ENCODE measurements at places on chromosomes 2 and 18. TPM values are rescaled to one million over a fixed set of nuclear protein-coding genes. Genes with fewer than 3 reads are reported as not detected.

The ANAPC1 gene
- 44.5 TPM for total RNA-seq

The ALPI gene
- total RNA-seq: not detected

The BMP10 gene
- total RNA-seq: not detected

The ANO7 gene
- total RNA-seq: 0.69 TPM

The MAPRE2 gene
- total RNA-seq: 14.6 TPM

The FZD7 gene
- total RNA-seq: 12.0 TPM

The RTP5 gene
- not detected for total RNA-seq

The RNF181 gene
- total RNA-seq: 360 TPM

The CSRNP3 gene
- total RNA-seq: 2.7 TPM

The COLEC11 gene
- total RNA-seq: not detected

The BIRC6 gene
- 44.8 TPM for total RNA-seq

The DPP10 gene
- total RNA-seq: not detected

The TRIM43 gene
- total RNA-seq: not detected

The PLCD4 gene
- total RNA-seq: 0.06 TPM

The CCNT2 gene
- total RNA-seq: 15.8 TPM

The RAB17 gene
- 0.40 TPM for total RNA-seq

The TRAPPC12 gene
- 53.0 TPM for total RNA-seq
